ENCODE measurements at places on chromosomes 2 and 18.

- DNase-seq: no peak
Measured at GRCh38 chr2:224655006-224655537, 61.1 kb downstream of the CCDC195 start.

DNA sequence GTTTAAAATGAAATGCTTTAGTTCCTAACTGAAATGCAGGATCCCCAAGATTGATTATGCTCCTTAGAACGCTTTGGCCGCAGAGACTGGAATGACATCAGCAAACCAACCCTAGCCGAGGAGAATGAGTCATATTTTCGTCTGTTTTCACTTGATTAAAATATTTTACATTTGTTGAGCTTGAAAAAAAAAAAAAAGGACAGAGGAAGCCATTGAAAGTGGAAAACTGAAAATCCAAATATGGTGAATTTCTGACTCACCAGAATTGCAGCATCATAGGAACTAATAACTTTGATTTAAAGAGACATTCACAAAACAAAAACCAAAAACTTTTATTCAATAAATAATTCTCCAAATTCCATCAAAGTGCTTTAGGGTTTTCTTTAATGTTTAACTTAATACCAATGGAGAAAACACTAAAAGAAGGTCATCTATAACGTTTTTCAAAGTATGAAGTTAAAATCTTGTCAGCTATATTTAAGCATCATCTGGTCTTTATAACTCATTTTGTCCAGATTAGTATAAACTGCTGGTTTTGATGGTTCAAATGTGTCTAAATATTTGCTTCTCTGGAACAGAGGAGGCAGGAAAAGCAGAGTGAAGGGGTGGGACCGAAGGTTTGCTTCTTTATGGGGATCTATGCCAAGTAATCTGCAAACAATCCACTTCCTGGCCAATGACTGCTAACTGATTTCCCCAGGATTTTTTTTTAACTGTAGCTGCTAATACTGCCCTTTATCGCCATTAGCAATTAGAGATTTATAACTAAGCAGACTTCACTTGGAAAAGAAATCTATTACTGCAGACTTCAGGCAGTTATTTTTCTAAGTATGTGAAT lies 30.9 kb upstream of the COL5A2 start:
- no peak for DNase-seq

DNA sequence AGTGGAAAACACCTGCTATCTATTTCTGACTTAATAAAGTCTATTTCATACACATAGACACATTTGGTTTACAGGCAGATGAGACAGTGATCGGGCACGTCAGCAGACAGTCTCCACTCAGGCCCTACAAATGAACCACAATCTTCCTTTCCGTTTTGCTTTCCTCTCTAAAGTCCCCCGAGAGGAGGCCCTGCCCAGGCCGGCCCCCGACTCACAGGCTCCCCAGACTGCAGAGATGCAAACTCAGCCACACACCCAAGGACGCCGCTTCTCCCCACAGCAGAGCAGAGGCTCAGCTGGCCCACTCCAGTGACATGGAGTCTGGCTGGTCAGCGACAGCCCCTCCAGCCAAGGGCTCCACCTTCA lies 9.3 kb upstream of the MTERF4 start:
- DNase-seq: no peak

DNA sequence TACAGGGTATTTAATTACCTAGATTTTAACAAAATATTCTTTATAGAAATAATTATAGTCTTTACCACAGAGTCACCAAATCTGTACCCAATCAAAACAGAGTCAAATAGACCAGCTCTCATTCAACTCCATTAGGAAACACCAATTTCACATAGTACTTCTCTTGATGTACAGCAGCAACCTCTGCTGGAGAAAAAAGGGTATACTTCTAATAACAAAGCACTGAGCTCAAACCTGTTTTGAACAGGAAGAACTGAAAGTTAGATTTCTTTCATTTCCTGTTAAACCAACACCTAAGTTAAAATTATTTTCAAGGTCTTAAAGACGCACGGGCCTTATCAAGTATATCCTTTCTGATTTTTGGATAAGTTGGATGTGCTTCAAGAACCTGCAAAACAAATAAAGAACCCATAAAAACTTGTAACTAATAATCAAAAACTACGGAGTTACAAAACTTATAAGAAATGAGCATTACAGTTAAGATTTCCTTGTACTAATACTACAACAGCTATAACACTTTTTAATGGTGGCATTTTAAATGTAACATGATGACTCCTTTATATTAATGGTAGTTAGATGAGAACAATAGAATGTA lies 79.0 kb downstream of the TTC21B start:
- no peak for DNase-seq

DNA sequence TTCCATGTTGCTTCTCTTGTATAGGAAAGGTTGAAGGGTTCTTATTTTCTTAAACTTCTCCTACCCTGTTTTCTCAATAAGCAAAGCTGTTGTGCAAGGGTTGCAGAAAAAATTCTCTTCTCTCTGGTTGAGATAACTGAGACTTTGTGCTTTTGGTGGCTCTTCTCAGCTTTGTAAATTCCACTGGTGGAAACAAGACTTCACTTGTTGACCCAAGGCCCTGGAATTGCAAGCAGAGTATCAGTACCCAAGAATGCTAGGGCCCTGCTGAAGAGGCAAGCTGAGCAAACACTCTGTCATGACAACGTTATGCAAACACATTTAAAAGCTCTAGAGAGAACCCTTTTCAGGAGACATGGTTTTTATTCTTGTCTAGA lies 294.7 kb upstream of the EPAS1 start:
- no peak for DNase-seq

GRCh38 chr2:146721486-146721885 lies 1123.3 kb upstream of the ACVR2A start:
- DNase-seq: no peak

DNA sequence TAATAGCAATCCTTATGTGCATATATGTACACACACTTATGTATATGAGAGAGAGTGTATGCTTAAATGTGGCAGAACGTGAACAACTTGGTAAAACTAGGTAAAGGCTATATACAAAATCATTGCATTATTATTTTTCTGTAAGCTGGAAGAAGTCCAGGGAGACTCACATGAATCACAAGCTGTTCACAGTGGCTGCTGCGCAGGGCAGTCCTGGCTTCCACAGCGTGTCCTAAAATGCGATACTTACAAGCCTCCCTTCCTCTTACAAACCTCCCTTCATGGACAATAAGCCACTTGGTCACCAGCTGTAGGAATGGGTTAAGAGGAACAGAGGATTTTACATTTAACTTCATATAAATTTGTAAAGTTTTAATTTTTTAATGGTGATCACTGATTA lies 114.9 kb upstream of the AGAP1 start:
- DNase-seq: no peak

DNA sequence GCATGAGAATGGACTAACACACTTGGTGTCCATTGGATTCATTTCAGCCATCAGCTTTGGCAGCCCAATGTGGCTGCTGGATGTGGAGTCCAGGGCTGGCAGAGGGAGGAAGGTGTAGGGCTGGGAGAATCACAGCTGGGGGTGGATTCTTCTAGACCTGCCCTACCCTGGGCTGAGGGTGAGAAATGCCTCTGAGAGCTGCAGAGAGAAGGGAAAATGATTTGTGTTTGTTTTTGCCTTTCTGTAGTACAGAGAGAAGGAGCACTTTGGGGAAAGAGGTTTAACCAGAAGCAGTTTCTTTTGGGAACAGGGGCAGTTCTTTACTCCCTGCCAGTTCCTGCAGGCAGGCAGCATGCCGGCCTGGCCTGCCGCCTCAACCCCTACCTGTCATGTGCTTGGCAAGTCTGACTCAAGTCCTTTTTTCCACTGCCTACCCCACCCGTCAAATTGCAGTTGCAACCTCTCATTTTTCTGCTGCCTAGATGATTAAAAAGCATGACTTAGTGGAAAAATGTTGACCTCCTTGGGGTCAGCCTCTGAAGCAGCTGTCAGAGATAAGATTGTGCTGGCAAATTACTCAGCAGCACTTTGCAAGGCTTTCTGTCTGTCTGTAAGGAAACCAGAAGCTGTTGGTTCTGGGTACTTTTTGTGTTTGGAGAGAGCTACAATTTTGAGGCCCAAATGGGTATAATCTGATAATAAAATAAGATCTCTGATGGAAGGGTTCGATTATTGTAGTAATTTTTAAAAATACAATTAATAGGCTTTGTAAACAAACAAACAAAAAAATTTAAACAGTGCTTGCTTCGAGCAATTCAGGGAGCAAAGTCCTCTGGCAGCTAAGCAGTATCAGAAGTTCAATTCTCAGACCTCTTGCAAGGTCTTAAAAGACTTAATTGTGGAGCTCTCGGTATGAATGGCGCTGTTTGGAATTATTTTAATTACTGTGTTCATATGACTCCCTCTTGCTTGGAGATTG lies 21.7 kb downstream of the LBH start:
- DNase-seq: no peak
